ENCODE measurements at places on chromosomes 2 and 18. TPM values are rescaled to one million over a fixed set of nuclear protein-coding genes. Genes with fewer than 3 reads are reported as not detected.

The GAREM1 gene
- total RNA-seq = 1.7 TPM

The ZSWIM2 gene
- not detected for total RNA-seq

The GPR39 gene
- 0.42 TPM for total RNA-seq

The GNAL gene
- total RNA-seq = 1.3 TPM

The IL36B gene
- not detected for total RNA-seq

The CNGA3 gene
- not detected for total RNA-seq

The ADGRF3 gene
- total RNA-seq = 0.24 TPM

The CCDC74B gene
- total RNA-seq = 1.7 TPM

The EFR3B gene
- 1.0 TPM for total RNA-seq

The ZNF521 gene
- 57.1 TPM for total RNA-seq

The OBSL1 gene
- 168 TPM for total RNA-seq

The RAB6C gene
- total RNA-seq = not detected

The ALPP gene
- not detected for total RNA-seq

Data from osteocyte (in vitro differentiated cells).